T-cell (primary cell): ENCODE measurements at places on chromosomes 6 and 20.
A peak's percentile ranks its signal among the peaks of the same experiment; 100 is the strongest.

- no peak for DNase-seq
These were observed 193.3 kb downstream of the QKI start for GRCh38 chr6:163607792-163608191.

DNA sequence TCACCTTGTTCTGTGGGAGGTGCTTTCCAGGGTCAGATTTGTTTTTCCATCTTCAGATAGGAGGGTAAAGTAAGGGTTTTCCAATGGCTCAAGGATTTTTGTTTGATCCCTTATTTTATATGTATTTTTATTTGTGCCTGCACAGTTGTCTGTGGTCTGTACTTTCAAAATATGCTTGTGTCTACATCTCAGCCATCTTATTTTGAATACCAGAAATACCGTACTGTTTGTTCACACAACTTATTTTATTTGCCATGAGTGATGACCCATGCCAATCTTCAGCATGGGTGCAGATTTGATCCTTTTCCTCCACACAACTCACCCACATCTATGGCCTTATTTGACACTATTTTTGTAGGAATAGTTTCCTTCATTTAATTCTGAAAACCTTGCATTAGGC is 72.2 kb upstream of the PTCHD4 start:
- no peak for DNase-seq

GRCh38 chr6:130216620-130217019 is 6.1 kb downstream of the SAMD3 start:
- DNase-seq = peak; percentile 39

DNA sequence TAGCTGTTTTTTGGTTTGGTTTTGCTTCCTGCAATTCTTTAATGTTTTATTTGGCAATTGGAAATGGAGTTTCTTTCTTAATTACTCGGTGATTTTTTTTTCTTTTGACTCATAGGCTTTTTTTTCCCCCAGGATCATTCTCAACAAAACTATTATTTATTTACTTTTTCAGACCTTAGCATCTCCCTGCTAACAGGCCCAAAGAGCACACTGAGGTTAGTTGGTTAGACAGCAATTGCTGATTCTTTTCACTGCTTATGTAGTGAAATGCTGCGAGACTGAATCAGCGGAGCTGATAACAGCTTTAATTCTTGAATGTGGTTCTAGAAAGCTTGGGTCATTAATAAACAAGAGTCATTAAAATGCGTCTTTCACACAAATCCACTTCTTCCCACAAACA is 79.1 kb upstream of the ZFP64 start:
- no peak for DNase-seq

DNA sequence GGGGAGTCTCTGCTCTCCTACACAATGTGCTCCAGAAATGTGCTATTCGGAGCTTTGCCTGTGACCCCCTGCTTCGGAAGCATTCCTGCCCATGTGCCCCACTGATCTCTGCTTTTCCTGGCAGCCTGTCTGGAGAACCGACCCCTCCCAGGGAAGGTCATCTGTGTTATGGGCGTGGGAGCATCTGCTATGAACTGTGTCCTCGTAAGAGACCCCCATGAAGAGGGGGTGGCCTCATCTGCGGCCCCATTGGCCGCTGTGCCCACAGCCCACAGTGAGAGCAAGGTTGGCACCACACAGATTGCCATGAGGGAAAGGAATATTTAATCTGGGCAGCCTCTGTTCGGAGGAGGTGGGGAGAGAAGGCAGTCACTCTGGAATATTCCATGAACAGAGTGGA is 32.7 kb upstream of the IRF4 start:
- DNase-seq = no peak

GRCh38 chr6:11141295-11141694 is 29.8 kb upstream of the ERVFRD-1 start:
- no peak for DNase-seq

GRCh38 chr6:163427498-163428254 is 13.2 kb downstream of the QKI start:
- no peak for DNase-seq

DNA sequence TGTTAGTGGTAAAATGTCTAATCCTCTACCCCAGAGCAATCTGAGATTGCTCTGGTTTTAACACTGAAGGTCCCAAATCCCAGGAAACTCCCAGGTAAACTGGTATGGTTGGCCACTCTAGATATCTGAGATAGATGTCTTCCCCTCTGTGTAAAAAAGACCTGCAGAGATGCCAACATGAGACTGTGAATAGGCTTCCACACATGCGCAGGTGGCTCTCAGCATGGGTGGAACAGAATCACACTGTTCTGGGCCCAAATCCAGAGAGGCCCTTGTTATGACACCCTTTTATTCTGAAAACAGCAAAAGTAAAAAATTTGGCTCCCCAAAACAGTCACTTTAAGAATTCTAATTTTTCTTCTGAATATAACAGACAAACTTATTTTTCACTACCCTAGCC is 88.7 kb upstream of the BMP5 start:
- DNase-seq = no peak

- DNase-seq = no peak
These were observed 108.5 kb downstream of the MAN1A1 start for GRCh38 chr6:119241111-119241465.

DNA sequence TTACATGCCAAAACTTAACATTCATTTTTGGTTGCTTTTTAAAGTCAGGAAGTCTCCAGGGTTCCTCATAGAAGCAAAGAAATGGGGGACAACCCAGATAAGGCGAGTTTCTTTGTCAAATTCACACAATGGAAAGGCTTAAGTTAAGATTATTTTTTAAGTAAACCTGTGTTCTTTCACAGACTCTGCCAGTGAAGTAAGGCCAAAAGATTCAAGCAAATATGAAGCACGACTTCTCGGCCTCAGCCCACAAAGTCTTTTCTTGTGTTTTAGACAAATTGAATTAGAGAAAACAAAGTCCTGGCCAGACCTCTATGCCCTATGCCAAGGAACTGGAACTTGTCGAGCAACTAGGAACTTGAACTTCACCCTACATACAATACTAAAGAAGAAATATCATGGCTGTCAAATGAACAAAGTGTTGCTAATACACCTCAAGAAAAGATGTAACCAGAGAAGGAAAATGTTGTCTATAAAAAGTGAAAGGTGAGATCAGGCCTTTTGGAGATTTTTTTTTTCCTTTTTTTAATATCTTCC is 540.0 kb upstream of the JARID2 start:
- no peak for DNase-seq

DNA sequence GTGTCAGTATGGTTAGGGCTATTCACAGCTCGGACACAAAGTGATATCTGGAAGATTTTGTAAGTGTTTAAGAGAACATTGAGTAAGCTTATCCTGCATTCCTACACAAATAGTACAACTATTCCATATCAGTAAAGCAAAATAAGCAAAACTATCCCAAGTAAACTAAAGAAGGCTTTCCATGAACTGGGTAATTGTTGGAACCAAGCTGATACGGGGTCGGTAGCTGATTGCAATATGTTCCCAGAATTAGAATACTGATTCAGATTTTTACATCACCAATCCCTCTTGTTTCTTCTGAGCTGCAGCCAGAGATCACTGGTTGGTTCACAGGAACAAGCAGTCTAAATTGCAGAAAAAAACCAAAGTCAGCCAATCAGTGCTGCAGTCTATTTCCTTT is 54.1 kb downstream of the CDS2 start:
- no peak for DNase-seq

- no peak for DNase-seq
These were observed 12.3 kb upstream of the HMGN4 start for GRCh38 chr6:26525838-26526237.

- no peak for DNase-seq
These were observed 158.7 kb upstream of the SLC22A16 start for GRCh38 chr6:110635096-110635495.

DNA sequence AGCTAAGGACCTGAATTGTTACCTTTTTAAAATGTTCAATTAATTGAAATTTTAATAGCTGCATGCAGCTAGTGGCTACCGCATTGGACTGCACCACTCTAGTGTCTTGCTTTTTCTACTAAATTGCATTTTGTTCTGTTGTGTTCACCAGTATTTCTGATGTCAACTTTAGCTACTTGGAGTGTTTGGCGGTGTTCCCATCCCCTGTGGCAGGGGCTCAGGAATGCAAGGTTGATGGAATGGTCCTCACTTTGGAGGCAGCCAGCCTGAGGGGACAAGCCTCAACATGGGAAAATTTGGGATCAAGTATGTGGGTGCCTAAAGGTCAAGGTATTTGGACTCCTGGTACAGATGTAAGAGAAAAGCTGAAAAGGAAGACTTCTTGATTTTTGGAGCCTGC is 230.1 kb upstream of the PRND start:
- no peak for DNase-seq

- no peak for DNase-seq
These were observed 471.3 kb downstream of the DHX35 start for GRCh38 chr20:39433466-39433865.

GRCh38 chr6:70954750-70955149 is 2.1 kb downstream of the B3GAT2 start:
- DNase-seq = no peak

- no peak for DNase-seq
These were observed 33.2 kb upstream of the PHACTR3 start for GRCh38 chr20:59571151-59571550.

- DNase-seq = no peak
These were observed 81.4 kb downstream of the CD164 start for GRCh38 chr6:109300874-109301273.

DNA sequence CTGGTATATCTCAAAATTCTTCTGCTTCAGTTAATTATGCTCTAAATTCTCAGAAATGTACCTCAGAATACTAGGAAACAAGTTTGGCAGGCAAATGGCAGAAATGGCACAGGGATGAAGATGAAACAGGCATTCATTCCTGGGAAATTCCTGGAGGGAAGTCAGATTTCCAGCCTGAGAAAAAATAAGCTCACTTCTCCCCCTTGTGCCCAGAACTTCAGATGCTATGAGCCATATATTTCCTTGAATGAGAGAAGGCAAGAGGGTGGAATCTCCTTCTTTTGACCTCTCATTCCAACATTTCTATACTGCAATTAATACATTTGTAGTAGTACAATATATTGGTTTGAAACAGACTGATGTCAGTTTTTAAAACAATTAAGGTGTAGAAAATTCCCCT is 22.8 kb downstream of the RGS17 start:
- DNase-seq = no peak

DNA sequence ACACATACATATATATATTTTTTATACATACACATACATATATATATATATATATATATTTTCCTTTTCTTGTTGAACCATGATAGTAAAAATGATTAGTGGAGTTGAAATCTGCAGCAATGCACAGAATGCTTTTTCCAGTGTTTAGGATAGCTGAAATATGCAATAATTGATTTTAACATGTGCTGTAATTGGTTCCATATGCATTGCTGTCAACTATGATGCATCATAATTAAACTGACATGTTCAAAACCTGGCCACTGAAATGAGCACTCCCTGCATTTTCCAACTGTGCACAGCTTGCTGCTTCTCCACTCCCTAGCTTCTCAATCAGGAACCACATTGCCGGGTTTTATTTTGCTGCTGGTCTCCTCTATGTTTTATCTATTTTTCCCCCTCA is 358.3 kb downstream of the PAX1 start:
- DNase-seq = no peak

- DNase-seq = no peak
These were observed 491.3 kb upstream of the GJE1 start for GRCh38 chr6:141641406-141641805.

GRCh38 chr6:6730831-6731230 is 142.3 kb downstream of the LY86 start:
- no peak for DNase-seq

DNA sequence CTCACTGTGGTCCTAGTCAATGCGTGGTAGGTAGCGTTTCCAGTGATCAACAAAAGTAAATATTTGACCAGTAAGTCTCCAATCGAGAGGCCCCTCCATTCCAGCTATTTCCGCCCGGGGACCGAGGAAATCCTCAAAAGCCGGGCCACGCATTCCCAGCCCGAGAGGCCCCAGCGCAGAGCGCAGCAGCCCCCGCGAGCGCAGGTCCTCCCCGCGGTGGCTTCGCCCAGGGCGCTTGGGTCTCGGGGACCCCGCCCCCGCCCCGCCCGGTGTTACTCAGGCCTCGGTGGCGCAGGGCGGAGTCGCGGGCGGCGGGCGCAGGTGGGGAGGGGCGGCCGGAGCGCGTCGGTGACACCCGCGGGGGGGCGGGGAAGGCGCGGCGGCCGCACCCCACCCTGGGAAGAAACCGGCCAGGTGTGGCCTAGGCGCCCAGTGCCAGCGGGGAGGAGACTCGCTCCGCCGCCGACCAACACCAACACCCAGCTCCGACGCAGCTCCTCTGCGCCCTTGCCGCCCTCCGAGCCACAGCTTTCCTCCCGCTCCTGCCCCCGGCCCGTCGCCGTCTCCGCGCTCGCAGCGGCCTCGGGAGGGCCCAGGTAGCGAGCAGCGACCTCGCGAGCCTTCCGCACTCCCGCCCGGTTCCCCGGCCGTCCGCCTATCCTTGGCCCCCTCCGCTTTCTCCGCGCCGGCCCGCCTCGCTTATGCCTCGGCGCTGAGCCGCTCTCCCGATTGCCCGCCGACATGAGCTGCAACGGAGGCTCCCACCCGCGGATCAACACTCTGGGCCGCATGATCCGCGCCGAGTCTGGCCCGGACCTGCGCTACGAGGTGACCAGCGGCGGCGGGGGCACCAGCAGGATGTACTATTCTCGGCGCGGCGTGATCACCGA is at the start of gene DSP:
TSS of gene DSP (plus strand) at position 497 of the 890 bp plus-strand sequence. CDS start at position 742, 245 bp downstream.
- no peak for DNase-seq

DNA sequence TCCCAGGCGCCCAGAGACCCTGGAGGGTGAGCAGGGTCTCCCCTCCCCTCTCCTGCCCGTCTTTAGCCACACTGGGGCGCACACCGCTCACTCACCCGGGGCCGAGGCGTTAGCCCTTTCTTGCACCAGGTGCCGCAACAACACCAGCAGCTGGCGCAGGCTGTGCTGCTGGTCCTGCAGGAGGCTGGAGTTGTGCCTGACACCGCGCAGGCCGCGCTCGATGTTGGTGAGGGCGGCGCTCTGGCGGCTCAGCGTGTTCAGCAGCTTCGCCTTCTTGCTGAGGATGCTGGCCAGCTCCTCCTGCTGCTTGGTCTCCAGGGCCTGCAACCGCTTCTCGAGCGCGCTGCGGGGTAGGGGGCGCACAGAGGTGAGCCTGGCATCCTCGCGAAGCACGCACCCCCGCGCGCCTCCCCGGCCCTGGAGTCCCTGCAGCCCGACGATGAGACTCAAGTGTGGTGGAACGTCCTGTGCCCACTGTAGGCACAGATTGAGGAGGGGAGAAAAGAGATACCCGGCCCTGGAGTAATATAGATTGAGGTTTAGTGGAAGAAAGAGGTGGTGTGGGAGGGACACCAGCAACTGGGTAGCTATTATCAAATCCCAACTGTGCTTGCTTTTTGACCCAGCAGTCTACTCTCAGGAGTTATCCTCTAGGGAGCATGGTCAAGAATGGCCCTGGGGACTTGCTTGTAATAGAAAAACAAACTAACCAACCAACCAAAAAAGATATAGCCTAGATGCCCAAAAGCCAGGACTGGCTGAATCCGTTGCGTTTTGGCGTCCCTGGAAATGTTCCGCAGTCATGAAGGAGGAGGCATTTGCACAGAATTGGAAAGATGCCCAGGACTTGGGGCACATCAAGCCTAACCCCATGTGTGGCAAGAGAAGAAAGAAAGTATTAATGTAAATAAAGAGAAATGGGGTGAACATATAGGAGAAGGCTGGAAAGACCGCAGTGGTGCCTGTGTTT is 30.9 kb downstream of the ANGPT4 start:
- no peak for DNase-seq

- DNase-seq = no peak
These were observed 119.6 kb downstream of the SCML4 start for GRCh38 chr6:107704347-107705013.
